ENCODE measurements at places on chromosomes 5 and 9. TPM values are rescaled to one million over a fixed set of nuclear protein-coding genes. Genes with fewer than 3 reads are reported as not detected.

GRCh38 chr5:174724484-174725260, at the start of gene MSX2:
MSX2 (plus strand) TSS chr5:174724582; CDS start chr5:174724660, 78 bp downstream.
- DNase-seq: peak; percentile 64

DNA sequence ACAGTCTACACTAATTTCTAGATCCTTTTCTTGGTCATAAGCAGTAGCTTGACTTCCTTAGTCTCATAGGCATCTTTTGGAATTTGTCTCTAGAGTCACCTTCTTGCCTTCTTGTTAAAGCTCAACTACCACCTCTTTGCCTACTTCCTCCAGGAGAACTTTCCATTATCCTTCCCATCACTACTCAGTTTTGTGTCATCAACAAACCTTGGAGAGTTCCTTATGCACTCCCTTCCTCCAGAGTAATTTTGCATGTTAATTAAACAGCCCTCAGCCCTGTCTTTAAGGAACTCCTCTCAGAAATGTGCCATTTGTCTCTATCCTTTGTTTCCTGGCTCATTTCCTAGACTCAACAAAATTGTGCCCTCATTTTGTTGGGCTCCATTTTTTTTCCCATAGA, 4.2 kb upstream of the EPB41L4B start:
- DNase-seq: no peak

GRCh38 chr5:131328536-131329285, 64.9 kb downstream of the CDC42SE2 start:
- no peak for DNase-seq

Gene TMC1
- polyA plus RNA-seq: 0.82 TPM

Gene CSF1R
- polyA plus RNA-seq: 36.1 TPM

Gene WHRN
- polyA plus RNA-seq: 8.8 TPM

Gene MEF2C
- polyA plus RNA-seq: 29.4 TPM

Measured in left renal pelvis (tissue), 4 donors.